ENCODE measurements at places on chromosomes 12 and 14.

GRCh38 chr14:76152333-76152681 lies 585 bp downstream of the GPATCH2L start:
- peak; percentile 92 for DNase-seq

GRCh38 chr12:62484233-62484632 lies 17.6 kb downstream of the MON2 start:
- DNase-seq = no peak

DNA sequence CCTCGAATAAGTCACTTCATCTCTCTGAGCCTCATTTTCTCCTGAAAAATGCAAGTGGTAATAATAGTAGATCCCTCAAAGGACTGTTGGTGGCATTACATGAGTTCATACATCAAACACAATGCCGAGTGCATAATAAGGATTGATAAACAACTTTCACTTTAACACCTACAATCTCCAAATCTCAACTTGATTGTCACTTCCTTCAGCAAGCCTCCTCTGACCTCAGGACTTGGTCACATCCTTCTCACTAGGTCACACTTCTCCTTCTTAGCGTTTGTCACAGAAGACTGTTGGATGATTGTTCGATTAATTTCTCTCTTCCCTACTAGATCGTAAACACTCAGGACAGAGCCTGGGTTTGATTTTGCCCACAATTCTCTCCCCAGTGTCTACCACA lies 7.9 kb upstream of the PRKAB1 start:
- DNase-seq = peak; percentile 54

- no peak for DNase-seq
Measured at GRCh38 chr12:39752482-39753137, 133.0 kb upstream of the ABCD2 start.

- DNase-seq = peak; percentile 14
Measured at GRCh38 chr12:41881891-41882805, 262.5 kb downstream of the GXYLT1 start.

DNA sequence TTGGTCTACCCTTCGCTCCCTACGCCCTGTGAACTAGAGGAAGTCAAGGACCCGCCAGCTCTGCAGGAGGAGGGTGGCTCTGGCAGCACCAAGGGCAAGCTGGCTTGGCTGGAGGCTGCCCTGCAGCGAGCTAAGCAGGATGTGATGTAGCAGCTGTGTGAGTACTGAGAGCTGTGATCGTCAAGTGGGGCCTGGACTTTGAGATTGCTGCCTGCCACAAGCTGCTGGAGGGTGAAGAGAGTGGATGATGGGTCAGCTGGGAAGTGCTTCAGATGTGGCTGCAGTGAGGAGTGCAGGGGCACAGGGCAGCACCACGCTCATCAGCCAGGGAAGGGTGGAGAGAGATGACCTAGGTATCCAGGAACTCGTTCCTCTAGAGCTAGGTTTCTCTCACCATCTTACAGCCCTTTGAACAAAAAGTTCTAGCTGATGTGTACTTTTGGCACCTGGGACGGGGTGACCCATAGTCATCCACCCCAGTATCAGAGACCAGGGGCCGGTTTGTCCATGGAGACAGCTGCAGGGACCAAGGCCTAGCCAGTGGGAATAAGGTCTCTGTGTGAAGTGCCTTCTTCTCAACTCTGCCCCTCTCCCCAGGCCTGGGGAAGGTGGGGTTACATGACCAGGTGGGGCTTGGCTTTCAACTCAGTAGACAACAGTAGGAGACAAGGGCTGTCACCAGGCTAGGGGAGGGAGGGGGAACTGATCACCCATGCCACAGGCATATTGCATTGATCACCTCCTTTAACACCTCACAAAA lies 3.2 kb downstream of the KRT86 start:
- DNase-seq = no peak

- DNase-seq = no peak
Measured at GRCh38 chr14:72889366-72889765, 4.5 kb downstream of the DPF3 start.

DNA sequence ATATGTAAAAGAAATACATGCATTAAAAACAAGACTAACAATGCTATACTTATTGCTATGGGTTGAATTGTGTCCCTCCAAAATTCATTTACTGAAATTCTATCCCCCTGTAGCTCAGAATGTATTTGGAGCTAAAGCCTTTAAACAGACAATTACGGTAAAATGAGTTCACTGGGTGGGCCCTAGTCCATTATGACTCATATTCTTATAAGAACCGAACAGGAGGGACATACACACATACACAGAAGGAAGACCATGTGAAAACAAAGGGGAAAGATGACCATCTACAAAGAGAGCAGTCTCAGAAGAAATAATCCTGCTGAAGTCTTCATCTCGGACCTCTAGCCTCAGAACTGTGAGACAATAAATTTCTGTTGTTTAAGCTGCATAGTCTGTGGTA lies 77.1 kb upstream of the ANKS1B start:
- no peak for DNase-seq

- DNase-seq = no peak
Measured at GRCh38 chr12:108120863-108121165, 8.3 kb upstream of the WSCD2 start.

DNA sequence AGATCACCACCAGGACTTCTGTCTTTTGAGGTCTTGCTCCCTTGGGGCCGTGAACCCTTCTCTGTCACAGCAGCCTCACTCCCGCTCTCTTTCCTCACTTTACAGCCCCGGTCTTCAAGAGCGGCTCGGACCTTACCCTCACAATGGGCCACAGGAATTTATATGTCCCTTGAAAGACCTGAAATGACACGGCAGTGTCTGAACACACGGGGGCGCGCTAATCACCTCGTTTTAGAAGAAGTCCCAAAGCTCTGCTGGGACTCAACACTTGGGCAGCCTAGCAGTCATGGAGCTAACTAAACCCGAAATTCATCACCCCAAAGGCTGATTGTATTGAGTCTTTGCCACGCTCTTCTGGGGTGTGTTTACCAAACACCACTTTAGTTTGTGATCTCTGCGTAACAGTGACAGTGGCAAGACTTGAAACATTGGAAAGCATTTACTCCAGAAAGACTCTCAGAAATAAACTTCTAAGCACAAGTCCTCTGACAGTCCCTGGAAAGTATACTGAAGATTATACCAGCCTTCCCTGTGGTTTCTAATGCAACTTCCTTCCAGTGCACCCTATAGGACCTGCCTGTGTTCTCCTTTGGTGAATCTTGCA lies 29.0 kb downstream of the SERPINA11 start:
- peak; percentile 81 for DNase-seq

DNA sequence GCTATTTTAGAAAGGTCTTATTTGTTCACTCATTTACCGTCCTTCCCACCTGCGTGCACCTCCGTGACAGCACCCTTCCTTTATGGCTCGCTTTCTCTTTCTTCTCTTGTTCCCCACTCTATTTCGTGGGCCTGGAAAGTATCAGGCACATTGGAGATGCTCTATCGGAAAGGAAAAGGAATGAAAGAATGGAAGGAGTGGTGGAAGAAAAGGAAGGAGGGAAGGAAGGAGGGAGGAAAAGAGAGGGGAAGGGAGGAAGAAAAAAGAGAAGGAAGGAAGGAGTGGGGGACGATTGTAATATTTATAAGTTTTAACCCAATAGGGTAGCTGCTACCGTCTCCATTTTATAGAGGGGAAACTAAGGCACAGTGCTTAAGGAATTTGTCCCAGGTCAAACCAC lies 363.4 kb downstream of the CACNA1C start:
- DNase-seq = no peak

GRCh38 chr14:71319666-71320065 lies 412.4 kb downstream of the PCNX1 start:
- DNase-seq = no peak

DNA sequence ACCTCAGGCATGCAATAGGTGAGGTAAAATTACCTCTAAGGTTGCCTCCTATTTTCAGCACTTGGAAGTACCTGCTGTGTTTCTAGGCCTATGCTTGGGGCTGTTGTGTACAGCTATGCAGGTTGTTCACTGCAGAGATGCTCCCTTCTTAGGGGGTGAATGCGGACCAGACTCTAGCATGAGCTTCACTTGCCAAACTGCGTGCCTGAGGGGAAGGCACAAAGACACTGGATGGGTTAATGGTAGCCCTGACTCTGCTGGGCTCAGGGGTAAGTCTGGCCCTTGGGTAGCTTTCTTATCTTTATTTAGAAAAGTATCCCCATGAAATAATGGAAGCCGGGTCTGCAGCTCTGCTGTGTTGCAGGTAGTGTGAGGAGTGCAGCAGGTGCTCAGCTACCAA lies 35.7 kb downstream of the B4GALNT3 start:
- DNase-seq = no peak
